WTC11 (cell line): ENCODE measurements at places on chromosomes 3 and 15. TPM values are rescaled to one million over a fixed set of nuclear protein-coding genes. Genes with fewer than 3 reads are reported as not detected.

- no peaks in the 10 kb centered on the region for H3K4me1 ChIP-seq
- H3K27ac ChIP-seq: no peak overlapping the region
- no peaks in the 10 kb centered on the region; the same call in 1 of the 2 replicates for H3K27me3 ChIP-seq
Measured at GRCh38 chr15:65936282-65936681, 67.0 kb downstream of the RAB11A start.

The C2CD4A gene
- total RNA-seq: 0.32 to 0.42 TPM (median 0.41 TPM) in 3 replicates

DNA sequence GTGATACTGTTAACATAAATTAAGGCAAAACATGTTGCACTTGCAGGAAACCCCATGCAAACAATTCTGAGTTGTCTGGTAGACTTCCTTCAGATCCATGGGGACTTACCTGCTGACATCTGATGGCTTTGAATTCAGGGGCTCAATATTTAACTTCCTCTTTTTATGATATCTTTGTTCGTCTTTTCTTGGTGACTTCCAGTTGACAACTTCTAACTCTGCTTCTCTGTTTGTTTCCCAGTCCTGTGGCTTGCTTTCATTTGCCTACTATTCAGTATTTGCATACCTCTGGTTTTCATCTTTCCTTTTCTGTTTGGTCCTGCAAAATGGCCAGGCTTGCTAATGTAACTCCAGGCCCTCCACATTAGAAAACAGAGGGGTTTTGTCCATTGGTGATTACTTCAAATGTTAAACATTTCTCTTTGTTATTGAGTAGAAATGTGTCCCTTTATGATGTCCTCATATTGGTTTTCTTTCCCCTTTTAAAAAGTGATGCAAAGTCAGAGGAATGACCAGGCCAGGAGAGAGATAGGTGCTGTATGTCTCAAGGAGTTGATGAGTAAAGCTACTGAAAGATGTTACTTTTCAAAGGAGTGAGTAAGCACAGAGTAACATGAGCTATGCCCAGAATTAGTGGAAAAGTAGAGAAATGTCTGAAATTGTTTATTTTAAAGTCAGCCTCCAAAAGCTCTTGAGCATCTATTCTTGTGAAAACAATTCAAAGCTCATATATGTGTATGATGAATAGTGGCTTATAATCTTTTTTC is 335.9 kb downstream of the LPP start:
- no peaks in the 10 kb centered on the region for H3K27me3 ChIP-seq
- H3K4me3 ChIP-seq: no peak overlapping the region
- no peaks in the 10 kb centered on the region for H3K36me3 ChIP-seq
- no peak overlapping the region for H3K27ac ChIP-seq
- peaks cover 4% of the 10 kb centered on the region for H3K4me1 ChIP-seq

GRCh38 chr15:72978223-72978622 is 74.0 kb upstream of the NEO1 start:
- no peak overlapping the region for H3K27ac ChIP-seq
- no peak overlapping the region for H3K4me3 ChIP-seq
- no peak for DNase-seq
- H3K4me1 ChIP-seq: 0 out of 2 replicates have a peak, but pooled peaks cover 3% of the 10 kb centered on the region
- no peaks in the 10 kb centered on the region for H3K36me3 ChIP-seq

The FAM227B gene
- total RNA-seq: 4.9 to 6.8 TPM (median 5.0 TPM) in 3 replicates
